ENCODE measurements at places on chromosomes 5 and 9. TPM values are rescaled to one million over a fixed set of nuclear protein-coding genes. Genes with fewer than 3 reads are reported as not detected.

DNA sequence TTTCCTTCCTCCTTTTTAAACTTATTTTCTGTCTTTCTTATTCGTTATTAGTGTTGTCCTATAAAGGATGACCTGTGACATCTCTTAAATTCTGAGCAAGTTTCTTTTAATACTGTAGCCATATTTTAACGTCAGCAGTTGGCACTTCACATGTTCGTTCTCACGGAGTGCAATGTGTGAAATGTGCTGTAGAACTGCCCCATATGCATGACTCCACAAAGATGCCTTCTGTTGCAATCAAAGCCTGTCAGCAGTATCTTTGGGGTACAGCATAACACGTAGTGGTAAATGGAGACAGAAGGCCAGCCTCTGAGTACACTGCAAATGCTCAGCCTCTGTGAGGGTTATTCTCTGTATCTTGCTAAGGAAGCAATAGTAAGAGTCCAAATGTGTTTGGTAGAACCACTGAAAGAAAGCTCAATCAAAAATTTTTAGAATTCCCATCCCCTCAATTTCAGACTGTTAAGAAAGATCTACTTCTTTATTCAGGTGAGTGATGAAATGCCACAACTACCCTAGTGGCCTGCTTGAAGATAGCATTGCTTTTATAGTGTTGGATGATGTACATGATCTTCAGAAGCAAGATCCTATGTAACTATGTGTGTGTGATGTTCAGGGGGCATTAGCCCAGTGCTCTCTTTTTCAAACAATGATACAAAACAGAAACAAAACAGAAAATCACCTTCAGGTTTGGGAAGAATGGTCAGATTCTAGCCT, 277.7 kb downstream of the TMEM167A start:
- no peak for DNase-seq

DNA sequence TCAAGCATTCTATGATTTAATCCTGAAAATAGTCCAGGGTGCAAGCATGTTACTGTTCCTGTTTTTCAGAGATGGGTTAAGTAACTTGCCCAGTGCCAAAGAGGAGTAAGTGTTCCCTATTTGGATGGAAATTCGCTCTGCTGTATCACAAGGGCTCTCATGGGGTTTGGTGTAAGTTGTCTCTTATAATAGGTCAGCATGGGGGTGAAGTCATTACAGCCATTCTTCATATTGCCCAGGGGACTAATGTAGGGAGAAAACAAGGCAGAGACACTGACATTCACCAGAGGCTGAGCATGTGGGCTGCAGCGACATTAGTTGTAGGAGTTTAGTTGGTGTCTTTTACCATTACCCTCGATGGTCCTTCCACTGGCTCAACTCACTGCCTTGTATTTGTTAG, 142.1 kb upstream of the GLRA1 start:
- no peak for DNase-seq

The SMIM15 gene
- total RNA-seq, result 83.9 TPM

DNA sequence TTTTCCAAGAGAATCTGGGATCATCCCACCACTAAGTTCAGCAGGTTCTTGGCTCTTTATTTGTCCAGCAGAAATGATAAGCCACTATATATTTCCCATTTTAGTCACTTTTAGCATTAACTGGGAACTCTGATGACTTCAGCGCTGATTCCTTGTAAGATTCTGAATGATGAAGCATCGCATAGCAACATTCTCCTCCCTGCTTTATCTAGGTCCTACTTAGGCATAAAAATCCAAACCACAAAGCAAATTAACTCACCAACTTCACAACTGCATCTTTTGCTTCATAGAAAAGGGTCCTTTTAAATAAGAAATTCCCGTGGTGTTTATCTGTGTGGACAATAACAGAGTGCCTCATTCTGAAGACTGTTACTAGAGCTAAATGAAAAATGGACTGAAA, 203.9 kb downstream of the SAXO1 start:
- DNase-seq, result no peak

The PCDHA11 gene
- 0.27 TPM for total RNA-seq

Data from HCT116 (cell line).